AG08395 (cell line): ENCODE measurements at places on chromosomes 16 and 17.

DNA sequence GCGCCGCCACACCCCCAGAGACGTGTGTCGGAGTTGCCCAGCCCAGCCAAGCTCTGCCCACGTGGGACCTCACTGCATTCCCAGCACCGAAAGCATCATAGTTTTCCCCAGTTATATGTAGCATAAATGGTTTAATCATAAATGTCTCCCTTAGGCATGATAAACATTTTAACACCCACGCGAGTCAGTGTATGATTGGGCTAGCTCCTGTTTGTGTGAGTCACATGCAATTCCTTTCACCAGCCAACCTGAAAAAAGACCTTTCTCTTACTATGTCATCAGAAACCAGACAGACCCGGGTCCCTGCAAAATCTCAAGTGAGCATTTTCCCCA lies 9.2 kb downstream of the TAF1C start:
- DNase-seq, result peak; percentile 32

DNA sequence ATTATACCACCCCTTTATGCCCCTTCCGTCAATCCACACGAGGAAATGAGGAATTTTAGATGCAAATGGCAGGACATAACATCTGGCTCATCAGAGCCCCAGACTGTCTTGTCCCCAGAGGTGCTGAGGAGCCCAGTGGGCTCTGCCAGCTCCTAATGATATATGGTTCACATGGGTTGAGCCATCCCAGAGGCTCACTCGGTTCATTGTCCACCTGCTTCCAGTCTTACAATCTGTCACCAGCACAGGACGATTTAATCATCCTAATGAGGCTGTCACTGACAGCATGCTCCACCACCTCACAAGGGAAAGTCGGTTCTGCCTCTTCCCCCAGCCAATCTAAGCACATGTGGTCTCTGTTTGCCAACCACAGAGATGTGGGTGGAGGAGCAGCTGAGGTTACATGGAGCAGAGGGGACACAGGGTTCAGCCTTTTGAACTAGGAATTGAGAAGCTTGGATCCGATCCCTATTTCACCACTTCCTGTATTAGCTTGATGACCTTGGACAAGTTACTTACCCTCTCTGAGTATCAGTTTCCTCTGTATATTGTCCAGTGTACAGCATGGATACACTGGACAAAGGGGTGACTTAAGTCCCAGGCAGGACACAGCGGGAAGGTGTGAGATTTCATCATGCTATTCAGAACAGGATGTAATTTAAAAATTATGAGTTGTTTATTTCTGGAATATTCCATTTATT lies 27.0 kb upstream of the DHX8 start:
- peak; percentile 49 for DNase-seq

- DNase-seq, result no peak
Measured at GRCh38 chr17:65914784-65915342, 277.1 kb downstream of the CEP112 start.

GRCh38 chr17:72185564-72185963 lies 64.7 kb downstream of the SOX9 start:
- DNase-seq, result no peak

DNA sequence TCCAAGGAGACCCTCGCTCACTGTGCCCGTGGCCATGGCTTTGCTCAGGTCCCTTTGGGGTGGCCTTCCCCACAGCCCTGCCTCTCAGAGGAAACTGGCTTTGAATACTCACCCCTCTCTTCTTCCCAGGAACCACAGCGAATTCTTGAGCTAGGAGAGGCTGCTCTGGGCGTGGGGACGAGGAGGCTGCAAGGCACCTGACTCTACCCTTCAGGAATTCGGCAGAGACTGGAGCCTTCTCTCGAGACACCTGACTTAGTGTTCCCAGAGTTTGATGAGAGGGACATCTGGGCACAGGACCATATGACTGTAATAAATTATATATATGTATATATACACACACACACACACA lies 6.2 kb downstream of the LLGL2 start:
- DNase-seq, result no peak

GRCh38 chr16:28078261-28078660 lies 14.7 kb upstream of the GSG1L start:
- no peak for DNase-seq

- DNase-seq, result peak; percentile 65
Measured at GRCh38 chr16:58020628-58021521, 4.7 kb upstream of the MMP15 start.

GRCh38 chr16:57604177-57604576 lies 24.3 kb upstream of the ADGRG1 start:
- DNase-seq, result no peak

DNA sequence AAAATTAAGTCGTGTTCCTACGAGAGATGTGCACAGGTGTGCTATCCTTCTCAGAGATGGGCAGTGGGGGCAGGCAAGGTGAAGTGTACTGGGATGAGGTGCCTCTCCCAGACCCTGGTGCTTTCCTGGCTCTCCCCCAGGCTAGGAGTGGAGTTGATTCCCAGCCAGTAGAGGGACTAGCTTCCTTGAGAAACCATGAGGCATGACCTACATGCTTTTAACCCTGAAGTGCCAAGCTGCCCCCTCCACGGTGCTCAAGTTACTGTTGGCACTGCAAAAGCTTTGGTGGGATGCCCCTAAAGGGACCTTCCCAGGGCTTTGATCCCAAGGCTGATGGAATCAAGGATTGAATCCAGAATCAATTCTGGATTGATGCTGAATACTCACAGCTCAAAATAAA lies 47.0 kb upstream of the SREBF1 start:
- no peak for DNase-seq

DNA sequence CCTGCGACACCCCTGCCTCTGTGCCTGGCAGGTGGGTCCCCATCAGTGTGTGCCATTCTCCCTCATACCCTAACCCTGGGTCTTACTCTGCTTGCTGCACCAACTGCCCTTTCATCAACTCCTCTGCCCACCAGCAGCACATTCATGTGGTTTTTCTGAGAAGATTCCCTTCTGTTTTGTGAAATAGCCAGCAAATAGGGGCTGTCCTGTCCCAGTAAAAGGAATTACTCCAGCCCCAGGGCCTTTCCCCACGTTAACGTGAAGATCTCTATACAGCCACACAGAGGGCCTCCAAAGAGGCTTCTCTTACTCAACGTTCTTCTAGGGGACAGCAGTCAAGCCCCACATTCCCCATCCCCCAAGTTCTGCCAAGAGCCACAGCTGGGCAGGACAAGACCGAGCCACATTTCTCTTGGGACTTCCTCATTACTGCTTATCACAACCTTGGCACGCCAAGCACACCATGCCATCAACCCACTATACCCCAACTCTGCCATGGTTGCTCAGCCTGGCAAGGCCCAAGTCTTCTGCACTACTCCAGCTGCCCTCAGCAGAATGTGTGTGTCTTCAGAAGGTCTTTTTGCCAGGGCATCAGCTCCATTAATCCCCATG lies 18.7 kb upstream of the CCL2 start:
- DNase-seq, result no peak

GRCh38 chr16:3274947-3275346 lies 8.3 kb upstream of the ZNF263 start:
- no peak for DNase-seq

- peak; percentile 45 for DNase-seq
Measured at GRCh38 chr17:32927724-32928585, at the start of gene TMEM98. TSS of gene TMEM98 (plus strand) at chr17:32928153. CDS start at chr17:32931529, 3,376 bp downstream.

GRCh38 chr17:68600067-68600930 lies 868 bp downstream of the FAM20A start:
- no peak for DNase-seq

DNA sequence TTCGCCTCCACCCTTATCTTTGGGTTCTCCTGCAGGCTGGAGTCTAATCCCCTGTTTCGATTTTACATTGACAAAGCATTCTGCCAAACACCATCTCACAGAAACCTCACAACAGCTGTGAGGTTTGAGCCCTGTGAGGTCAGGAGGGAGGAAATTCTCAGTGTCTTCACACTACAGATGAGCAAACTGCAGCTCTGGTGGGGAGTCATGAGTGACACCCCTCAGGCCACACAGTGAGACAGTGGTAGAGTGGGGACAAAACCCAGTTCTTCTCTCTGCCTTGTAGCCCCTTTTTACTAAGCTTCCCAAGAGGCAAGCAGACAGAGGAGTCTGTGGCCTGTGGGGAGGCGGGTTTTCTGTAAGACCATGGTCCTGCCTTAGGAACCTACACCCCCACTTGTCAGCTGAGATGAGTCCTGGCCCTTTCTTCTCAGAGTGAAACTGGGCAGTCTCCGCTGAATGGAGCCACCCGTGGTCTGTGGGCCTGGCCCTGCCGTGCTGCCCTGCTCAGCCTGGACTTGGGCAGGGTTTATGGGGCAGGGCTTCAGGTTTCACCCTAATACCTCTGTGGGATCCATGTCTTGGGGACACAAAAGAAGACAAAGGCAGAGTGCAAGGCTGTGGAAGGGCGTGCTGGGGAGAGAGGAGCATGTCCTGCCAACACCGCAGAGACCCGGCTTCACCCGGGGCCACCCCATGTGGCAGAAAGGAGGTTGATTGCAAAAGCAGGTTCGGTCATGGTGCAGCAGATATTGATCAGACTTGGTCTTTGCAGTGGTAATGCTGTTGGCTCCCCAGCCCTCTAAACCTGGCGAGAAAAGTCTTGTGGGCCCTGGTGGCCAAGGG lies 59.0 kb downstream of the ABR start:
- DNase-seq, result no peak

DNA sequence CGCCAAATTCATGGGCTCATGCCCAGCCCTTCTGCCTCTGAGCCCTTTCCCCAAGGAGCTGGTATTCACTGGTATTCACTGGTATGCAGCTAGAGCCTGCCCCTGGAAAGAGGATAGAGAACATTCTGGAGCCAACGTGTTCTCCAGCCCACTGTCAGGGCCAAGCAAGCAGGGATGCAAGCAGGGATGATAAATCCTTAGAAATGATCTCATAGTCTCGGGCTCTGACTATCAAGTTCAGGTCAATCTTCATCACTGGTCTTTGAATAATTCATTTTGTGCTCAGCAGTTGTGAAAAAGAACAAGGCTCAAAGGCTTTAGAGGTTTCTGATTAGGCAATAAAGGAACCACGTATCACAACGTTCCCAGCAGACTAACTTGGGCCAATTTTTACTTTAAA lies 57.3 kb downstream of the CACNG5 start:
- no peak for DNase-seq

DNA sequence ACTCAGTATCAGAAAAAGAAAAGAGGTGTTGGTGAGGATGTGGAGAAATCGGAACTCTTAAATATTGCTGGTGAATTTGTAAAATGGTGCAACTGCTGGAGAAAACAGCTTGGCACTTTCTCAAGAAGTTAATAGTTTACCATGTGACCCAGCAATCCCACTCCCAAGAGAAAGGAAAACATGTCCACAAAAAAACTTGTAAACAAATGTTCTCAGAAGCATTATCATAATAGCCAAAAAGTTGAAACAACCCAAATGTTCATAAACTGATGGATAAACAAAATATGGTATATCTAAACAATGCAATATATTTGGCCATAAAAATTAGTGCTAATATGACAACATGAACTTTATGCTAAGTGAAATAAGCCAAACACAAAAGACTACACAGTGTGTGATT lies 2.6 kb upstream of the MAPK7 start:
- DNase-seq, result no peak

DNA sequence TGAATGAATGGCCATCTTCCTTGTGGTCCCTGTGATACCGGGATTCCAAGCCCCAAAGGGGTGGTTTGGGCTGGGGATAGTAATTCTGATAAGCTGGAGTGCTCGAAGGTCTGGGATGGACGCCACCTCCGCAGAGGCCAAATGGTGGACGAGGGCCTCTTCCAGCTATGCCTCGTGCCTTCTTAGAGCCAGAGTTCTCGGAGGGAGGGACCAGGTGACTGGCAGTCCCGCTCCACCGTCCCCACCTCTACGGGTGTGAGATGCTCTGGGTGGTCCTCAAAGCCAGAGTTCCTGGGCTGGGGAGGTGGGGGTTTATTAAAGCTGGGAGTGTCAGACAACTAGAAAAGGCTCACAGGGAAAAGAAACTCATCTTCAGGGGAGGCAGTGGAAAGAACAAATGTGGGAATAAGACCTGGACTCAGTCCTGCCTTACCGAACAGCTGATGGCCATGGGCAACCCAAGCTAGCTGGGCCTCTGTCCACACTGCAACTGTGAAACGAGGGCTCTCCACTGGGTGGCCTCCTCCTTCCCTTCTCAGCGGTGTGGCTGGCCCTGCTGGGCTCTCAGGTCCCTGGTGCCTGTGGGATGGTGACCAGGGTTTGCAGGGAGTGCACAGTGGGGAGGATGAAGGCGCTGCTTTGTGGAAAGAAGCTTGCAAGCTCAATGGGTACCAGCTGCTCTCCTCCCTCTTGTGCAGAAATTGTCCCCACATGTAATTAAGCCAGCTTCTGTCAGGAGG lies 75.2 kb downstream of the N4BP1 start:
- no peak for DNase-seq

DNA sequence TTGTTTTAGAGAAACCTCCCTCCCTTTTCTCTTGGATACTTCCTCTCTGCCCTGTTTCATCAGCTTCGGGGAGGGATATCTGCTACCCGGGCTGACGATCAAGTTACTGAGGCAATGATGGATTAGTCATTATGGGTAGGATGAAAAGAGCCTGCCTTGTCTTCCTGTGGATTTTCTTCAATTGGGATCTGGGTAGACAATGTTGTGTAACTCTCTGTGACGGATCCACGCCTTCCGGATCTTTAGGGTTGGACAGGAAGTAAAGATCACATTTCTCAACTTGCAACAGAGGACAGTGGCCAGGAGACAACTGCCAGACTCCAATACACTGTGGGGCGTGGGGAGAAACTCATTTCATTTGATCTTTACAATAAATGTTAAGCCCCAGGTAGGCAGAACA lies 11.3 kb upstream of the CHST6 start:
- peak; percentile 69 for DNase-seq

DNA sequence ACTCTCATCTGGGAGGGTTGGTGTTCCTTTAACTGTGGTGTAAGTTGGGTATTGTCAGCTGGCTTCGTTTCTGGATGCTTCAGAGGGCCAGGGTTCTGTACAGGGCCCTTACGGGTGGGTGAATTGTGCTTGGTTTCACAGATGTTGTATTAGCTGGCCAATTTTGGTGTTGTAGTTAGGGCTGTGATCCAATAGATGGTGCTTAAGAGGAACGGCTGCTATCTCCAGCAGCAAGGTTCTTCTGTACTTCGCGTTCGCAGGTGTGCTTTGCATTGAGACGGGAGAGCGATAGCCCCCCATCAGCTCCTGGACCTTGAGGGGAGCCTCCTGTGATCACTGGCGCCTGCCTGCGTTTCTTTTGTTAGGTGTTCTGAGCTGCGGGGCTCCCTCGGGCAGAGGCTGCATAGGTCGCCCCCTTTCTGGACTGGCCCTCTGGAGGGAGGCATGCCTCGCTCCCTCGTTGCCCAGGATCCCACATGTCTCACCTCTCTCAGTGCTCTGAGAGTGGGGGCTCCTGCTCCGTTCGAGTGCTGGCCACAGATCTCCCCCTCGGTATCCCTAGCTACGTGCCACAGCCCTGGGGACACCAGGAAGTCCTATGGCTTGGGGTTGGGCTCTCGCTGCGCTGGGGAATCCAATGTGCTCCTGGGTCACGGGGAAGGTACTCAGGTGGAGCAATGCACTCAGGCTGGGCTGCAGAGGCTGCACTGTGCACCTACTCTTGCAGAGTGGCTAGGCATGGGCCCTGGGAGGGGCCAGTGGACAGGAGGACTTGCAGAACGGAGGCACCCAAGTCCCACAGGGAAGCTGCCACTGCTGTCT lies 837 bp upstream of the PRDM7 start:
- DNase-seq, result peak; percentile 3

- no peak for DNase-seq
Measured at GRCh38 chr17:50944902-50945720, 79.0 kb upstream of the TOB1 start.

GRCh38 chr17:65229621-65229995 lies 92.4 kb downstream of the RGS9 start:
- DNase-seq, result no peak
